Stimulated activated CD8-positive, alpha-beta memory T cell treated with anti-CD3 and anti-CD28 coated beads, Interleukin-4, amount 100 ng/mL, for 1 hour (primary cell): ENCODE measurements at places on chromosomes 11 and 22.

GRCh38 chr11:72562431-72562830, 111.8 kb downstream of the PDE2A start:
- no peak for DNase-seq

- no peak for DNase-seq
Measured at GRCh38 chr11:108890482-108891105, 225.7 kb downstream of the DDX10 start.

DNA sequence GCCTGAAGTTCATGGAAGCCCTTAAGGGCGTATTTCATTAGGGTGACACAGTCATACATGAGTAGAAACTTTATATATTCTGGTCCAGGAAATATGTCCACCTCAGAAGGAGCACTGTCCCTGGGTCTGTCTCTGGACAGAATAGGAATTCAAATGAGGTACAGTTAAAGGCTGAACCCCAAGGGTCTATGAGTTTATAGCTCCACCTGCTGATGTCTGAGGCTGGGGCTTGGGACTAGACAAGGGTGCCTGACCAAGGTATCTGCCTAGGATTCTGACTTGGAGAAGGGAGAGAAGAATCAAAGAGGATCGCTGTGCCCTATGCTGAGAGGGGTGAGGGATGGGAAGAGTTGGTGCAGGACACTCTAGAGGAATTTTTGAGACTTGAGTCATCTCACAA, 14.9 kb downstream of the HEPHL1 start:
- no peak for DNase-seq

- DNase-seq = no peak
Measured at GRCh38 chr11:130652671-130653335, 204.4 kb downstream of the ADAMTS15 start.

DNA sequence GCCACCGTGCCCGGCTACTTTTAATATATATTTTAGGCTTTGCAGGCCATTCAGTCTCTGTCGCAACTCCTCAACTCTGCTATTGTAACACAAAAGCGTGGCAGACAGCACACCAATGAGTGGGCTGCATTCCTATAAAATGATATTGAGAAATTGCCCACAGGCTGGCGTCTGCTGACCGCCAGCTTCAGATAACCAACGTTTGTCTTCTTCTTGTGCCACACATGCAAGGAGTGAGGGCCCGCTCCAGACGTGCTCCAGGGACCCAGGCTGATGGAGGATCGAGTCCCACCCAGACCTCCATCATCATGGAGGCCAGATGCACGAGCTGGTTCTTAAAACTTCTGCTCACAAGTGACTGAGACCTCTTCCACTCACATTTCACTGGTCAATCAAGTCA, 35.4 kb upstream of the LINC01488 start:
- no peak for DNase-seq

- no peak for DNase-seq
Measured at GRCh38 chr11:46240861-46241260, 36.6 kb upstream of the CREB3L1 start.

DNA sequence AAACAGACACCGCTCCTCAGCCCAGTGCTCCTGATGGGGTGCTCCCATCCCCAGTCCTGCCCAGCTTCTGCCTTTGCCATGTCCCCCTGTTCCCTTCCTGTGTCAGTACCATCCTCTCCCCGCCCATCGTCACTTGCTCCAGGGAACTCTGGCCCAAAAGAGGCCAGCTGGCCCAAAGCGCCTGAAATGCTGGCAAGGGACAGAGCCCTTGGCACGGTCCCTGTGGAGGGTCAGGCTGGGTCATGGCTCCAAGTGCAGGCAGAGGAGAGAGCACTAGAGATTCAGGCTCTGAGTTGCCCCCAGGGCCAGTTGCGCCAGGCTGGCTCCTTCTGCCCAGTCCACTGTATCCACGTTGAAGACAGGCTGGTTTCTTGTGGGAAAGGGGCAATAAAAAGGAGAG, 8.4 kb upstream of the HDHD5 start:
- no peak for DNase-seq

- DNase-seq = no peak
Measured at GRCh38 chr11:7275133-7275532, 23.4 kb downstream of the SYT9 start.

GRCh38 chr22:20015971-20016733, 471 bp downstream of the ARVCF start:
- DNase-seq = no peak

DNA sequence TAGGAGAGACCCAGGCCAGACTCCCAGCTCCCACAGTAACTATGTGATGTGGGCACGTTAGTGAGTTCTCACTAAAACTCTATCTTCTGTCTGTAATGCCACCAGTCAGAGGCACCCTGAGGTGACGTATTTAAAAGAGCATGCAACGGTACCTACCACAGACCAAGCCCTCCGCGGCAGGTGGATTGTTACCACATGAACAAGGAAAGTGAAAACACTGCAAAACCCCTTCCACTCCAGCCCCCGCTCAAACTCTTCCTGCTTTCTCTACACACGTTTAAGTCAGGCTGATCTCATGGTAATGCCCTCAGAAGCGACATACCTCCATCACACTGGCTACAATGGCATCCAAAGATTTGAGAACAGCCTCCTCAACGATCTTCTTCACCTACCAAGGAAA, 36.7 kb downstream of the SERPIND1 start:
- no peak for DNase-seq

- DNase-seq = no peak
Measured at GRCh38 chr11:61510166-61510919, 1.8 kb downstream of the LRRC10B start.
